ENCODE measurements at places on chromosomes 6 and 20. TPM values are rescaled to one million over a fixed set of nuclear protein-coding genes. Genes with fewer than 3 reads are reported as not detected.

GRCh38 chr20:58481481-58482021 lies 33.6 kb downstream of the APCDD1L start:
- DNase-seq: peak; percentile 42
- H3K36me3 ChIP-seq: no peaks in the 10 kb centered on the region
- no peaks in the 10 kb centered on the region for H3K4me1 ChIP-seq
- no peak overlapping the region for H3K27ac ChIP-seq
- no peak overlapping the region for H3K4me3 ChIP-seq
- no peaks in the 10 kb centered on the region for H3K27me3 ChIP-seq

DNA sequence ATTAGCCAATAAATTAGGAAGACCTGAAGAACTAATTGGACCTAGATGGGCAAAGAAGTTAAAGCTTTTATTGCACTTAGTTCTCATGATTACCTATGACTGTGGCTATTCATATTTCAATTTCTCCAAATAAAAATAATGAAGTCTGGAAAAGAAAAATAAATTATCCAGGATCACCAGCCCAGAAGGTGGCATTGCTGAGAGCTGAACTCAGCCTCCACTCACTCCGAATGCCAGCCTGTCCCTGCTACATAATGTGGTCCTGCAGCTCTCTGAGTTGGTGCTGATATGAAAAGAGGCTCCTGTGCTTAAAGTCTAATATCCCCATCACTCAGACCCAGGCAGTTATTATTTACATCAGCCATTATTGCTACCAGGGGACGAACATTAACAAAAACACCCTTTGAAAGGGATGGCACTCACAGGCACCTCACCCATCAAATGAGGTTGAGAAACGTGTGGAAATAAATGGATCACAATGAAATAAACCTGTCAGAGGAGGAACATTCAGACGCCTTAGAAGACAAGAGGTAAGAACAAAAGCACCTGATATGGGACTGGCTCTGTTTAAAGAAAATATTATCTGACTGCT lies 649.7 kb upstream of the CHD6 start:
- H3K27ac ChIP-seq: no peak overlapping the region
- no peaks in the 10 kb centered on the region for H3K27me3 ChIP-seq
- DNase-seq: no peak
- H3K36me3 ChIP-seq: no peaks in the 10 kb centered on the region
- H3K4me3 ChIP-seq: no peak overlapping the region
- H3K4me1 ChIP-seq: no peaks in the 10 kb centered on the region

DNA sequence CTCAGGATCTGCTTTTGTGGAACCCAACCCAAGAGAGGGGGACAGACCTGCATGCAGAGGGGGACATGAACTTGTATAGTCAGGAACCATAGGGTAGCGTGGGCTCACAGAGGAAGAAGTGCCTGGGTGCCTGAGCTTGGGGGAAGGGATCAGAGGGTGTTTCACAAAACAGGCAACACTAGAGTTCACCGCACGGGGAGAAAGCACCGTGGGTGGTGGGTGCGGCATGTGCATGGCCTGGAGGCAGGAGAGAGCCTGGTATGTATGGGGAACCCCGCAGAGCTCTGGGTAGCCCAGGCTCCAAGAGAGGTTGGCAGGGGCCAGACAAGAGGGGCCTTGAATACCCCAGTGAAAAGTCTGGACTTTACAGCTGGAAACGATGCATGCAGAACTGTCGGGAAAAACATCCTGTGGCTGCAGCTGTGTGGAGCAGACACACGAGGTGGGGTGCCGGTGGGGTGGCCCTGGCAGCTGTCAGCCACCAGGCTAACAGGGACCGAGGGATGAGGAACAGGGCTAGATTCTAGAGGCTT lies 6.7 kb upstream of the EMILIN3 start:
- H3K36me3 ChIP-seq: no peaks in the 10 kb centered on the region
- no peak for DNase-seq
- H3K4me3 ChIP-seq: no peak overlapping the region
- peaks cover 51% of the 10 kb centered on the region for H3K27me3 ChIP-seq
- H3K27ac ChIP-seq: no peak overlapping the region
- H3K4me1 ChIP-seq: peaks cover 18% of the 10 kb centered on the region

The NEDD9 gene
- total RNA-seq: 27.1 TPM

The TREM2 gene
- not detected for total RNA-seq

GRCh38 chr6:108616544-108616943 lies 55.8 kb downstream of the FOXO3 start:
- DNase-seq: no peak
- no peak overlapping the region for H3K27ac ChIP-seq
- no peaks in the 10 kb centered on the region for H3K27me3 ChIP-seq
- H3K4me1 ChIP-seq: no peaks in the 10 kb centered on the region

DNA sequence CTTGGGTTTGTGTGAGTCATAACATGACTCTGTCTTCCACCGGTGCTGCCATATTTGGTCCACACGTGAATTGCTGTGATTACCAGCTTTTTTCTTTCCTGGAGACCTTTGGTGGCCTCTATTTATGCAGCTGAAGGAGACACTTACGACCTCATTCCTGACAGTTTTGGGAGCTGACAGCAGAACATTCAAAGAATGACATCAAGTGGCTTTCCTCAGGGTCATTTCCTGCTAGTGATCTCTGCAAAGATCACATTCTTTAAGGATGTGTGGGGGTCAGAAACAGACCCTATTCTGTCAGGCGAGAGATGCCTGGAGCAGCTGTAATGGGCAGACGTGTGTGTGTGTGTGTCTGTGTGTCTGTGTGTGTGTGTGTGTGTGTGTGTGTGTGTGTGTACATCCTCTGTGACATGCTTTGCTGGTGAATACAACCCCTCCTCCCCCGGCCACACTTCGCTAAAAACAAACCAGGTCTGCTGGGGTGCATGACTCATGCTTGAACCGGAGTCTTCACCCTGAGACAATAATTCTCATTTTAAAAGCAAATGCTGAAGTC lies 115.6 kb downstream of the TMEM170B start:
- no peak overlapping the region for H3K27ac ChIP-seq
- no peak overlapping the region for H3K4me3 ChIP-seq
- peak; percentile 15 for DNase-seq
- H3K36me3 ChIP-seq: no peaks in the 10 kb centered on the region
- peaks cover 22% of the 10 kb centered on the region for H3K27me3 ChIP-seq
- no peaks in the 10 kb centered on the region for H3K4me1 ChIP-seq

- peak overlapping the region; percentile 94 for H3K27ac ChIP-seq
- H3K36me3 ChIP-seq: peaks cover 41% of the 10 kb centered on the region
- no peak for DNase-seq
Measured at GRCh38 chr6:30554962-30555815, 1.1 kb downstream of the GNL1 start.

GRCh38 chr6:157019115-157019641 lies 242.0 kb downstream of the ARID1B start:
- peaks cover 28% of the 10 kb centered on the region for H3K4me1 ChIP-seq
- peak; percentile 14 for DNase-seq
- no peaks in the 10 kb centered on the region for H3K27me3 ChIP-seq
- H3K27ac ChIP-seq: no peak overlapping the region
- no peak overlapping the region for H3K4me3 ChIP-seq
- H3K36me3 ChIP-seq: no peaks in the 10 kb centered on the region

DNA sequence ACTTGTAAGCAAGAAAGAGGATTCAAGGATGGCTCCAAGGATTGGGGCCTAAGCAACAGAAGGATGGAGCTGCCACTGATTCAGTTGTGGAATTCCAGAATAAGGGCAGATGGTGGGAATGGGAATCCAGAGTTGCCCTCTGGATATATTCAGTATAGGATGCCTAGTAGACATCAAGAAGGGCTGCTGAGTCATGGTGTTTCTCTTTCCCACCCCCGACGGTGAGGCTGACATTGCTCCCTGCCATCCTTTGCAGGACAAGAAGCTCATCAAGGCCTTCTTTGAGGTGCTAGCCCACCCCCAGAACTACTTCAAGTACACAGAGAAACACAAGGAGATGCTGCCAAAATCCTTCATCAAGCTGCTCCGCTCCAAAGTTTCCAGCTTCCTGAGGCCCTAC lies 11.2 kb upstream of the ZNF76 start:
- H3K4me1 ChIP-seq: no peaks in the 10 kb centered on the region
- DNase-seq: no peak
- H3K4me3 ChIP-seq: no peak overlapping the region
- no peaks in the 10 kb centered on the region for H3K27me3 ChIP-seq
- H3K27ac ChIP-seq: no peak overlapping the region
- peaks cover 6% of the 10 kb centered on the region for H3K36me3 ChIP-seq

The OOEP gene
- not detected for total RNA-seq

DNA sequence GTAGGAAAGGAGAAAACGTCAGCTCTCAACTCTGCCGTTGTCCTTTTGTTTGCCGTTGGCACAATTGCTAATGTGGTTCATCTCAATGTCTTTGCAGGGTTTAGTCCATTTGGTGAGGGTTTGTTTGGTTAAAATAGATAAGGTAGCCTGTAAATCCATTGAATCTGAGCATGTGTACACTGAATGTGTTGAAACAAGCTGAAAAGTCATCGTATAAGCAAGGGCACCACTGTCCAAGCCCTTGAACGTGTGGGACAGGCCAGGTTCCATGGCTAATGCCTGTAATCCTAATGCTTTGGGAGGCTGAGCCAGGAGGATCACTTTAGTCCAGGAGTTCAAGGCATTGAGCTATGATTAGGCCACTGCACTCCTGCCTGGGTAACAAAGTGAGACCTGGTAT lies 224.7 kb upstream of the PLCB4 start:
- H3K27me3 ChIP-seq: no peaks in the 10 kb centered on the region
- no peak overlapping the region for H3K4me3 ChIP-seq
- peak; percentile 77 for DNase-seq
- H3K36me3 ChIP-seq: no peaks in the 10 kb centered on the region
- peaks cover 10% of the 10 kb centered on the region for H3K4me1 ChIP-seq

The SYS1 gene
- total RNA-seq: 22.0 TPM

The TLDC2 gene
- 1.6 TPM for total RNA-seq

GRCh38 chr6:151723152-151723551 lies 84.3 kb upstream of the ESR1 start:
- no peaks in the 10 kb centered on the region for H3K4me1 ChIP-seq
- H3K27me3 ChIP-seq: peaks cover 1% of the 10 kb centered on the region
- H3K36me3 ChIP-seq: no peaks in the 10 kb centered on the region
- DNase-seq: no peak
- no peak overlapping the region for H3K4me3 ChIP-seq

GRCh38 chr6:109738255-109738654 lies 47.2 kb downstream of the FIG4 start:
- DNase-seq: no peak
- H3K27me3 ChIP-seq: no peaks in the 10 kb centered on the region
- H3K27ac ChIP-seq: no peak overlapping the region
- H3K36me3 ChIP-seq: no peaks in the 10 kb centered on the region
- H3K4me3 ChIP-seq: no peak overlapping the region
- H3K4me1 ChIP-seq: no peaks in the 10 kb centered on the region

DNA sequence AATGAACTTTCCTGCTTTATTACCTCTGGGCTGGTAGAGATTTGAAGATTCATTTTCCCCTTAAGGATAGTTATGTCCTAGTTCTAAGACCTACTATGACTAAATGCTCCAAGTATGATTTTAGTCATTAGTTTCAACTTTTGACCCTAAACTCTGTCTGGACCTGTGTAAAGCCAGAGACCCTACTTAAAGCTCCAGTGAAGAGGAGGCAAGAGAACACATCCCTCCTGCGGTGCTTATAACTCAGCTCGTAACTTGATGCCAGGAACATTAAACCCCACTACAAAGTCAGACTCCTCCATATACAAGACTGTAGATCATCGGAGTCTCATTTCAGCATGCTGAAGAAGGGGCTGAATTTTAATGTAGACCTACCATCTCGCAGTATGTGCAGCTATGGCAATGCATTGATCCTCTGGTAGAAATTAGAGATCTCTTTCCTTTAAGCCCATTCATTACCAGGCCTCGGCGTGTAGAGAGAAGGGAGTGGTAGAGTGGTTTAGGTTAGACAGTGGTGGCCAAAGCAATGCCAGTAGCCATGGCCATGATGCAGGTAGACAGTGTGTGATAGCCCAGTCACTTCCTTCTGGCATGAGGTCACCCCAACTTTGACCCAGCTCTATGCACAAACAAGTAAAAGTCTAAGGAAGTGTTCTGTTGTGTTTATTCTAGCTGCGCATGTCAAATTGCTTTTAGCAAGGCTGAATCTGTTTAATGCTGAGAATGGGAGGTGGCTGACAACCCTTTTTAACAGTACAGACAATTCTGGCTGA lies 34.8 kb upstream of the MYB start:
- H3K27ac ChIP-seq: no peak overlapping the region
- no peak overlapping the region for H3K4me3 ChIP-seq
- no peaks in the 10 kb centered on the region for H3K4me1 ChIP-seq
- H3K36me3 ChIP-seq: no peaks in the 10 kb centered on the region
- no peaks in the 10 kb centered on the region for H3K27me3 ChIP-seq
- no peak for DNase-seq

- DNase-seq: no peak
- no peaks in the 10 kb centered on the region for H3K36me3 ChIP-seq
- no peaks in the 10 kb centered on the region for H3K4me1 ChIP-seq
- H3K27me3 ChIP-seq: no peaks in the 10 kb centered on the region
- H3K4me3 ChIP-seq: no peak overlapping the region
Measured at GRCh38 chr6:55916188-55916587, 40.8 kb upstream of the BMP5 start.

GRCh38 chr20:3753501-3754275 lies 13.9 kb downstream of the ADISSP start:
- H3K4me3 ChIP-seq: no peak overlapping the region
- no peak for DNase-seq
- H3K27me3 ChIP-seq: peaks cover 6% of the 10 kb centered on the region
- H3K4me1 ChIP-seq: peaks cover 15% of the 10 kb centered on the region
- peaks cover 27% of the 10 kb centered on the region for H3K36me3 ChIP-seq
- no peak overlapping the region for H3K27ac ChIP-seq

DNA sequence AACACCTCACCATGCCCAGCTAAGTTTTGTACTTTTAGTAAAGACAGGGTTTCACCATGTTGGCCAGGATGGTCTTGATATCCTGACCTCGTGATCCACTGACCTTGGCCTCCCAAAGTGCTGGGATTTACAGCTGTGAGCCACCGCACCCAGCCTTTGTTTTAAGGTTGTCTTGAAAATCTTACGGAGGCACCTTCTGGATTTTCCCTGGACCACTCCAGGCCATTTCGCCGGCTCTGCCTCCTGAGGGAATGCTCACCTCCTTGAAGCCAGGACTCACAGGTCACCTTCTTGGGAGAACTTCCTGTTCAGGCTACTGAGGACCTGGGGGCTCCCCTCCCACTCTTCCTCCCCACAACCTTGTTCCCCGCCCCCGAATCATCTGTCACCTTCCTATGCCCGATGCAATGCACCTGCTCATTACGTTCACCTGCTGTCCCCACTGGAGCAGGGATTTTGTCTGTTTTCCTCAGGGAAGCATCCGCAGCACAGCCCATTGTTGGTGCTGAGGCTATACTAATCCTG lies 19.4 kb upstream of the RAET1L start:
- H3K4me1 ChIP-seq: no peaks in the 10 kb centered on the region
- no peak for DNase-seq
- no peaks in the 10 kb centered on the region for H3K27me3 ChIP-seq
- no peak overlapping the region for H3K4me3 ChIP-seq

GRCh38 chr20:36202891-36203338 lies 33.4 kb upstream of the AAR2 start:
- H3K4me3 ChIP-seq: no peak overlapping the region
- no peaks in the 10 kb centered on the region for H3K27me3 ChIP-seq
- peak; percentile 51 for DNase-seq
- H3K36me3 ChIP-seq: peaks cover 26% of the 10 kb centered on the region
- no peaks in the 10 kb centered on the region for H3K4me1 ChIP-seq

DNA sequence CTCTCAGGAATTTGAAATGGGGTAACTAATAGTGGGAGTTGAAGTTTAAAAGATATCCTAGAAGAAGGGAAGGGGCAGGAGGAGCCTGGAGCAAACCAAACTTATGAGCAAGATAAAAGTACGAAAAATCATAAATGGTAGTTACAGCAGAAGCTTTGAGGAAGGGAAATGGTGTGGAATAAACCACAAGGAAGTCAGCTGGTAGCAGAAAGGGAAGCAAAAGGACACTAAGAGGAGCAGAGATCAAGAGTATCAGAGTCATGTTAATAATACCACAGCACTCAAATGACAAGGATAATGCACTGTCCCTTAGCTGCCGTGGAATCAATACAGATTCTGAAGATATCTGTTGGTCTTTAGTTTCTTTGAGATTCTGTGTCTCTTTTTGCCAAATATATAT lies 44.9 kb upstream of the CCDC28A start:
- peaks cover 13% of the 10 kb centered on the region for H3K4me1 ChIP-seq
- no peak overlapping the region for H3K27ac ChIP-seq
